ENCODE measurements at places on chromosomes 2 and 18.
A peak's percentile ranks its signal among the peaks of the same experiment; 100 is the strongest.

- DNase-seq: no peak
These were observed 69.0 kb upstream of the DLGAP1 start for GRCh38 chr18:4524096-4524495.

DNA sequence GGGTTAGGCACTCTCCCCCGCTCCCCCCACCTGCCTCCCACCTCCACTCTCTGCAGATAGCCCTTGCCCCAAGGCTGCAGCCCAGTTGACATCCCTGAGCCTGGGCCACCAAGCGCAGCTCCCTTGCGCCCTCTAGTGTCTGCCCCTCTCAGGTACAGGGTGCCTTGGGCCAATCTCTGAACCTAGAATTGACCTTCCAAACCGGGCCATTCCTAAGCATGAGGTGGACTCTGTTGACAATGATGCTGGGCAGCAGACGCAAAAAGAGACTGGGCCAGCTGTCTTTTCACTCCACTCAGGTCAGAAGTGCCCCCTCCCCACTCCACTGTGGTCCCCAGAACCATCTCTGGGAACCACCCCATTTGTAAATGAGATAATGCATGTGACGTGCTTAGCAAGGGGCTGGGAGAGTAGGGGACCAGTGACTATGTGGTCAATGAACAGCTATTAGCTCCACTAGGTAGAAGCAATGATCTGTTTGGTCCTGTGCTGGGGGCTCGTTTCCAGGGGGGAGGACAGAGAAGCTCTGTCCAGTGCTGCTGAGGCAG is 43.3 kb upstream of the PLB1 start:
- DNase-seq: peak; percentile 72

DNA sequence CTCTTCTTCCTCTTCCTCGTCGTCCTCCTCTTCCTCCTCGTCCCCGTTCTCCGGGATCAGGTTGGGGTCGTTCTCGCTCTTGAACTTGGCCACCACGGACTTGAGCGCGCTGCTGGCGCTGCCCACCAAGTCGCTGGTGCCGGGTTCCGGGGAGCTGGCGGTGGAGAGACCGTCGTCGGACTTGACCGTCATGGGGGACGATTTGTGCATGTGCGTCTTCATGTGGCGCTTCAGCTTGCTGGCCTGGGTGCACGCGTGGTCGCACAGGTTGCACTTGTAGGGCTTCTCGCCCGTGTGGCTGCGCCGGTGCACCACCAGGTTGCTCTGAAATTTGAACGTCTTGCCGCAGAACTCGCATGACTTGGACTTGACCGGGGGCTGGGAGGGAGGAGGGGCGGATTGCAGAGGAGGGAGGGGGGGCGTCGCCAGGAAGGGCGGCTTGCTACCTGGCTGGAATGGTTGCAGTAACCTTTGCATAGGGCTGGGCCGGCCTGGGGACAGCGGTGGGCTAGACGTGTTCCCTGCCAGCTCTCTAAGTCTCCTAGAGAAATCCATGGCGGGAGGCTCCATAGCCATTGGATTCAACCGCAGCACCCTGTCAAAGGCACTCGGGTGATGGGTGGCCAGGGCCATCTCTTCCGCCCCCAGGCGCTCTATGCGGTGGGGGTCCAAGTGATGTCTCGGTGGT is 91.9 kb downstream of the BCL11A start:
- DNase-seq: no peak

DNA sequence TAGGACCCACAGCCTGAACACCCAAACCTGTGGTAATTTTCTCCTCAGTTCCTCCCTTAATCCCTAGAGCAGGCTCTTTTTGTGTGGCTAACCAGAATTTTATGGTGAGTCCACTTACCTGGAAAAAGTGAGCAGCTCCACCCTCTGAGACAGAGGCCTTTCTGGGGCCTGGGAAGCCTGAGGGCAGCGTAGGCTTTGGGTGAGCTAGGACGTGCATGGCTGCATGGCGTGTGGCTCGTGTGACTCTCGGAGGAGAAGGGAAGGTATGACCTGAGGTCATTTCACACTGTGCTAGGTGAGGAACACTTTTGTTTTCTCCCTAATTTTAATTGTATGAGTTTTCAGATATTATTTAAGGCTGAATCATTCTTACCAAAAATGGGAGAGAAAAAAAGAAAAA is 73.5 kb upstream of the DYNAP start:
- DNase-seq: no peak

DNA sequence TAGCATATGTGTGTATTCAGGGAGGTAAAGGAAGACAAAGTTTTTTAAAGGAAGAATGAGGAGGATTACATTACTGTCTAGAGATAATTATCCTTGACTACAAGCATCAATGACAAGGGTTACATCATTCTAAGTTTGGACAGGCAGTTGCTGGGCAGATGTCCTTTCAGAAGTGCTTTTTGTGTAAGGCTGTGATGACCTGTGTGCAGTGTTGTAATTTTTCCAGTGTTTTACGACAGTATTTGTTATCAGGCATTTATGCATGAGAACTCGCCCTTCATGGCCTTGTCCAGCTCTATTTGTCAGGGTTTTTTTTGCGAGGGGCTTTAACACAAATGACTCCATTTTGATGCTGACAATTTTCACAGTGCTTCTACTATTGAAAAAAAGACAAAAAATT is 658.3 kb upstream of the NXPH2 start:
- no peak for DNase-seq

DNA sequence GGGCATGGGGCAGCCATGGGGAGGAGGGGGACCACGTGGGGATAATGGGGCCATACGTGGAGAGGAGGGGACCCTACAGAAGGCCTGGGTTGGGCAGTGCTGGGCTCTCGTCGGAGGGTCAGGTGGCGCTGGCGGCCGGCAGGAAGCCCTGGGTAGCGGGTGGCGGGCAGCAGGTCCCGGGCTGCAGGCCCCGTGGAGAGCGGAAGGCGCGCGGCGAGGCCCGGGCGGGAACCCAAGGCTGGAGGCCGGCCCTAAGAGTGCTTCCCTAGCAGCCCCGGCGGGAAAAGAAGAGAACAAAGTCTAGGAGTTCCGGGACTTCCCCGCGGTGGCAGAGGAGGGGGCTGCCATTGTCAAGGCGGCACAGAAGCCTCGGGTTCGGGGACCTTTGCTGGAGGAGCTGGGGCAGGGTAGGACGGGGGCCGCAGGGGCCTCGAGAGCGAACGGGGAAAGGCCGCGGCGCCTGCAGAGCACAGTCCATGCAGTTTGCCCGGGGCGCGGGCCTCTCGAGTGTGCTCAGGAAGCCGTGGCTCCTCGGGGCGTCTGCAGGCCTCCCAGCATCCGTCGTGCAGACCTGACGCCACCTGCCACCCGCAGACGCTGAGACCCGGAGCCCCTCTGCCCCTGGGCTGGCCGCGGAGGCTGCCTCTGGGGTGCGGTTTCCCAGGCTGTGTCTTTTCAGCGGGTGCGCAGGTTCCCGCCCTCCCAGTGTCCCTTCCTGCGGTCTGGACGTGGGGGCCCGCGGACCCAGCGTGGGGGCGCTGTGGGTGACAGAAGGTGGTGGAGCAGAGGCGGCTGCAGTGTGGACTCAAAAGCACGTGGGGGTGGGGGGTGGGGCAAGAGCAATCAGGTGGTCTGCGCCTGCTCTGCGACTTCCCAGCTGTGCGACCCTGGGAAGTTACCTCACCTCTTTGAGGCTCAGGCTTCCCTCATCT is 19.4 kb upstream of the NCL start:
- peak; percentile 6 for DNase-seq

- DNase-seq: peak; percentile 64
These were observed 154.7 kb upstream of the HS6ST1 start for GRCh38 chr2:128473175-128474035.

- no peak for DNase-seq
These were observed 138.8 kb downstream of the ATAD2B start for GRCh38 chr2:23788100-23788499.

- DNase-seq: no peak
These were observed 24.5 kb downstream of the CYP27A1 start for GRCh38 chr2:218806346-218806978.

GRCh38 chr2:7117076-7117475 is 199.9 kb downstream of the RNF144A start:
- no peak for DNase-seq

- no peak for DNase-seq
These were observed 5.2 kb downstream of the EML6 start for GRCh38 chr2:54728669-54729120.

GRCh38 chr2:180656455-180656847 is 324.0 kb upstream of the UBE2E3 start:
- no peak for DNase-seq

GRCh38 chr18:63590373-63590772 is 3.2 kb downstream of the SERPINB13 start:
- DNase-seq: no peak

DNA sequence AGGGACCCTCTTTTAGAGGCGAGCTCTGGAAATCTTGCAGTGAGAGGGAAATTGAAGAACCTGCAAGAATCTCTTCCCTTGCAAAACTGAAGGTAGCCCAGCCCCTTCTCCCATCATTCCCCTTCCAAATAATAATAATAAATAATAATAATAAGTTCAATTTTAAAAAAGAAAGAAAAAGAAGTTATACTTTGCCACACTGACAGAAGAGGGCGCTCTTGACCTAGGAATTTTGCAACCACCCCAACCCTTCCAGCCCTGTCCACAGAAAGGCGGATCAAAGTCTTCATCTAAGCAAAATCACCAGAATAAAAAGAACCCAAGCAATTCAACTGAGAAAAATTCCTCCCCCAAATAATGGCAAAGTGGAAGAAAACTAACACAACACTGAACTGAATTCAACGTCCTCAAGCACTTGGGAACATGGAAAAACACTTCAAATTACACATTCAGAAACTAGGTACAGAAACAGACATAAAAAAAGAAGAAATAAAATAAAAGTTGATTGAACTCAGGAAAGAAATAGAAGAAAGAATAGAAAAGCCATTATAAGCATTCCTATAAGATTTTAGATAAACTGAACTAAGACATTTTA is 98.9 kb upstream of the GLS start:
- peak; percentile 25 for DNase-seq

GRCh38 chr2:203441463-203441862 is 93.6 kb downstream of the RAPH1 start:
- DNase-seq: no peak

DNA sequence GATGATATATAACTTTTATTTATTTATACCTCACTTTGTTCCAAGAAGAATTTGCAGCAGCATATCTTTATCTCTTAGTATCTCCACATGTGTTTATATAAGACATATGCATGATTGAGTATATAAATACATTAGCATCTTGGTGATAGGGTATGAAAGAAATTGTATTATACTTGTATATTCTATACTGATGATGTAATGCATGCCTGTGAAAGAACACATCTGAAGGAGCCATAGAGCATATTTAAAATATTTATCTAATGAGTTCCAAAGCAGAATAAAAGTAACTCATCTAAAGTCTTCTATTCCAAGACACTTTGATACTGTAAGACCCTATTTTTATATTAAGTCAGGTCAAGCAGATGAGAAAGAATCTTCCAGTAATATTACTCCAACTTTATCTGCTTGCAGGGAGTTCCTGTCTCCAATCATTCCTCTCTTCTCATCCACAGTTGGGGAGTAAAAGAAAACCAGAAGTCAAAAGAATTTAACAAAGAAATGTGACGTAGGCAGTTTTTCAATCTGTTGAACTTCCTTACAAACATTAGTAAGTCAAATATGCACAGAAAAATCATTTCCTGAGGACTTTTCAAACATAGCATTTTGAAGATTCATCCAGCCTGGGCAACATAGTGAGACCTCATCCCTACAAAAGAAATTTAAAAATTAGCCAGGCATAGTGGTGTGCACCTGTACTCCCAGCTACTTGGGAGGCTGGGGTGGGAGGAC is 76.7 kb downstream of the DTNB start:
- DNase-seq: no peak

- no peak for DNase-seq
These were observed 54.1 kb downstream of the CDC42EP3 start for GRCh38 chr2:37617119-37617892.

DNA sequence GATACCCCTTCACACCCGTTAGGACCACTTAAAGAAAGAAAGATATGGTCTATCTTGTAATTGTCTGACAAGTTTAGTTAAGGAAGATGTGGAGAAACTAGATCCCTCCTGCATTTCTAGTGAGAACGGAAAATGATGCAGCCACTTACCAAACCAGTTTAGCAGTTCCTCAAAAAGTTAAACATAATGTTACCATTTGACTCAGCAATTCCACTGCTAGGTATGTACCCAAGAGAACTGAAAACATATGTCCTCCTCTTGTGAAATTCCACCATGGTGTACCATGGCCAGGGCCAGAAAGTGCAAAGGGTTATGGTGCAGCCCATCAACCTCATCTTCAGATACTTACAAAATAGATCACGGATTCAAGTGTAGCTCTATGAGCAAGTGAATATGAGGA is 79.0 kb upstream of the ID2 start:
- DNase-seq: no peak

DNA sequence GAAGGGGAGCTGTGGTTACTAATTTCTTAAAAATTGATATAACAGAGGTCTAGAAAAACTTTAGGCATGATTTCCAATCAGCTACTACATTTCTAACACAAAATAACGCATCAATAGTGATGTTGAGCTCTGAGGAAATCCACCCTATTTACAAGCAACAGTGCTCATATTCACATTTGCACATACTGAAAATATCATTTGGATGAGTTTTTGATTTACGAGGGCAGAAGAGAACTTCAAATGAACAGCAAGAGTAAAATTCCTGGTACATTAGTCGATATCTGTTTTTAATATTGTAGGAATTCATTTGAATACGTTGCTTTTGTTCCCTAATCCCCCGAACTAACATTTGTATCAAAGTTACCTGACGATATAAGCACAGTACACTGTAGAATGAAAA is 761.0 kb upstream of the POU3F3 start:
- DNase-seq: no peak

- no peak for DNase-seq
These were observed 518.2 kb upstream of the ZEB2 start for GRCh38 chr2:145038041-145038525.

DNA sequence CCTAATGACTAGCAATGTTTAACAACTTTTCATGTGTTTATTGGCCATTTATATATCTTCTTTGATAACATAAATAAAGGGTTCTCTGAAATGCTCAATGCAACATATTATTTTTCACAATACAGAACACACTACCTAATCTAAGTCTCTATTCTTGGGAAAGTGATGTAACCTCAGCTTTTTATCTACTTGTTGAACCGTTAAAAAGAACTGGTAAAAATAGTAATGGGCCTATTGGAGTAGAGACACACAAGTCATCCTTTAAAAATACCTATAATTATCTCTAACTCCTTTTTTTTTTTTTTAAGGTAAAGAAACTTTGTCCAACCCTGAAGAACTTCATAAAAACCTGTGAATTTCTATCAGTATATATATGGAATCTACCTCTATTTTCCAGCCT is 1067.7 kb upstream of the CELF4 start:
- no peak for DNase-seq

DNA sequence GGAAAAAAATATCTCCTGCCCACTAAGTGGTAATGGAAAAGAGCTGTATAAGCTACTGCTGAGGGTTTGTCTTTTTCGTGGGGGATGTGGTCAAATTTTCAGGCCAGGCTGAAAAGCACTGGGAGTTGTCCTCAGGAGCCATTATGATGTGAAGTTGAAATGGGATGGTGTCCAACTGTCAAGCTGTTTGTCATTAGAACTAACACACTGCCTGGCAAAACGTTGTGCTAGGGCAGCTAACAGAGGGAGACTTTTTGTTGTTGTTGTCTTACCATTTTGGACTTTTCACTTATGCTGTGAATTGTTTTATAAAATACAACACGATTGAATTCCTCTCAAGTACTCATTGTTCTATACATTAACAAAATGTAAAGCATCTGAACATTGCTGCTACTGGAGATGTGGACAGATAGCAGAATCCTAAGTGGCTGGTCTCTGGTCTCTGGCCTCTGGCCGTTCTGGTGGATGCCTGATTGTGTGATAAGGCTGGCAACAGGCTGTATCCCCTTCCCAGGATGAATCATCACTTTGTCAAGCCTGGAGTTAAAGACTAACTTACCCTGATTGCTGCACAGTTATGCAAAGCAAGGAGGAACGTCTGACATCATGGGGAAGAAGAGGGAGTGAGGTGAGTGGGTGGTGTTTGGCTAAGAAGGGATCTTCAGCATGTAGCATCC is 2.3 kb downstream of the MYO1B start:
- DNase-seq: no peak
